ENCODE measurements at places on chromosomes 7 and 10.
A peak's percentile ranks its signal among the peaks of the same experiment; 100 is the strongest.

GRCh38 chr7:70585071-70585470 lies 546.9 kb upstream of the GALNT17 start:
- DNase-seq, result no peak

GRCh38 chr7:17651863-17652385 lies 288.4 kb downstream of the SNX13 start:
- DNase-seq, result peak; percentile 34

GRCh38 chr10:44293306-44293778 lies 91.6 kb downstream of the CXCL12 start:
- DNase-seq, result peak; percentile 37

DNA sequence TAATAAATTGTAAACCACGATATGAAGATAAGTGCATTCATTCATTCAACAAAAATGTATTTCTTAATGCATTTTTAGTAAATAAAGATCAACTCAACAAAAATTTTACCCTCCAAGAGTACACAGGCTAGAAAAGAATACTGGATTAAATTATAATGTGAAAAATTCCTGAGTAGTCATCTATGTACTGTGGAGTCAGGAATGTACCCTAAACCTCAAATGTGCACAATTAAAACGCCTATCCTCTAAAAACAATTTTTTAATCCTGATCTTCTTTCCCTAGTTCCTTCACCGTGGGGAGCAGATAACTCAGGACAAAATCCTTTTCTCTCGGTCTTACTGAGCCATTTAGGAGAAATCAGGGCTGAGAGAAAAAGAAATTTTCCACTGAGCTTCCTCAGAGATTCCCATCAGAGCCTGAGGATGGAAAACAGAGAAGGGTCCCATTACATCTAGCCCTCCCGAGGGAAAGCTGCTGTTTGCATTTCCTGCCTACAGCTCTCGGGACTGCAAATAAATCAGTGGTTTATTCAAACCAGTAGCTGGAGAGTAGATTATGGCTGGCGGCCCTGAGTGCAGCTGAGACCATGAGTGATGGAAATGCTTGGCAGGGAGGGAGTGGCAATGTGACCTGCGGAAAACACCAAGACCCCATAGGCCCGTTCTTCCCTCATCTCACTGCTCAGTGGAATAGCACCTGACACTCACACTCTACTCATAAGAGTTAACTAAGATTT lies 7.4 kb downstream of the TAS2R40 start:
- peak; percentile 49 for DNase-seq

GRCh38 chr10:99124376-99124775 lies 111.3 kb downstream of the HPSE2 start:
- DNase-seq, result no peak

- no peak for DNase-seq
These were observed 26.8 kb downstream of the MICU1 start for GRCh38 chr10:72598769-72599701.

DNA sequence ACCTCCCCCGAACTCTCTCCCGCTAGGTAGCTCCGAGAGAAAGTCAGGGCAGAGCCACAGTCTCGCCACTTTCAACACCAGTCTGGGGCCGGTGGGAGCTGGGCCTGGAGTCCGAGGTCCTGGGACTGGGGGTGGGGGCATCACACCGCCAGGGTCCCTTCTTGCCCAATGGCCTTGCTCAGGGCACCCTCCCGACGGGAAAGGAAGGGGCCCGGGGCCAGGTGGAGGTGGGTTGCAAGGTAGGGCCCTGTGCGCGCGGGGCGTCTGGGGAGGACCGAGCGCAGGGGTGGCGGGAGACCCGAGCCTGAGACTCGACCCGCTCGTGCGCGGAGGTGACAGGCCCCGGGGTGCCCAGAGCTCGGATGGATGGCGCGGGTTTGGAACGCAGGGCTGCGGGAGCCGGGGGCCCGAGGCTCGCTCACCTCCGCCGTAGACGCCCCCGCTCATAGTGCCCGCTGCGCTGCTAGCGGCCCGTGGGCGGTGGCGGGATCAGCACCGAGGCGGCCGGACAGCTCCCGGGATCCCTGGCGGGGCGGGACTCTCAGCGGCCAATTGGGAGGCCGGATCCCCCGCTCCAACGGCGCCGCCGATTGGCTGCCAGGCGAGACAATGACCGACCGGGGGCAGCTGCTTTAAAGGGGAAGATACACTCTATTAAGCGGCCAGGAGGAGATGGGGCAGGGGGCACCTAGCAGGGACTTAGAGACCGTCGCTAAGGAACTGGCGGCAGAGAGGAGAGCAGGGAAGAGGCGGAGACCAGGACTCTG lies at the start of gene ACTL6B:
Gene ACTL6B (minus strand): TSS at position 541 of the 767 bp plus-strand sequence. CDS start 94 bp downstream, at position 447.
- peak; percentile 95 for DNase-seq

GRCh38 chr7:96484091-96484490 lies 162.2 kb upstream of the SLC25A13 start:
- DNase-seq, result no peak

- DNase-seq, result no peak
These were observed 73.7 kb upstream of the PFKP start for GRCh38 chr10:2993636-2994035.

DNA sequence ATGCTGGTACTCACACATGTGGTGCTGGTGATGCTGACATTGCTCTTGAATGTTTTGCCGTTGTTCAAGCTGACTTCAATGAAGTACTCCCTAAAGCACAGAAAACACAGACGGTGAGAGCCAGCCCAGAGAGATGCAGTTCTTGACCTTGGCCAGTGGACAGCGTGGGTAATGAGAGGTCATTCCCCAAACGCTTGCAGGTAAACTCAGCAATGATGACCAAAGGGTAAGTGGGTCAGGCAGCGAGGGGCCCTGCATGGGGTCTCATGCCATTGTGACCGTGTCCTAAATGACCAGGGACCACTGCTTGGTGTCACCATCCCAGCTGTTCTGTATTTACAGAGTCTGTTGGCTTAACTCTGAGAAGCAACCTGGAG lies 32.8 kb upstream of the ANTXRL start:
- DNase-seq, result no peak

DNA sequence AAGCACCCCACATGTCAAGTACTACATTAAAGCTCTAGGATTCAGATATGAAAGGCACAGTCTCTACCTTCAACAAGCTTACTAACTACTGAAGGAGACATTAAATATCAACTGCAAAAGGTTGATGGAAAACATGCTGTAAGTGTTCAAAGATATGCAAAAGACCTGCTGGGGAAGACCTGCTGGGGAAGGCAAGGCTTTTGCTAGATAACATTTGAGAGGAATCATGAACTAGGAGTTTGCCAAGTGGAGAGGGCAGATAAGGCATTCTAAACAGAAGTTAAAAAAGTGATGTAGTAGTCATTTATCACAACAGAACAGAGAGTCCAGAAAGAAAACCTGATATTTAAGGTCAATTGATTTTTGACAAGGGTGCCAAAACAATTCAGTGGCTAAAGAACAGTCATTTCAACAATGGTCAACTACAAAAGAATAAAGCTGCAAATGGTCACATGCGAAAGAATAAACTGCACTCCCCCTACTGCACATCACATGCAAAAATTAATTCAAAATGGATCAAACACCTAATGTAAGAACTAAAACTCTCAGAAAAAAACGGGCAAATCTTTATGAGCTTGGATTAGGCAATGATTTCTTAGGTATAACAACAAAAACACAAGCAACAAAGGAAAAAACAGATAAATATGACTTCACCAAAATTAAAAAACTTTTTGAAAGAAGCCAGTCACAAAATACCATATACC lies 23.0 kb upstream of the MSS51 start:
- no peak for DNase-seq

GRCh38 chr7:43484678-43485395 lies 98.1 kb upstream of the STK17A start:
- DNase-seq, result no peak

GRCh38 chr7:150755473-150756099 lies 18.4 kb downstream of the GIMAP5 start:
- DNase-seq, result no peak

GRCh38 chr7:133359449-133359848 lies 106.6 kb downstream of the EXOC4 start:
- DNase-seq, result no peak

- DNase-seq, result no peak
These were observed 28.9 kb downstream of the ADAP1 start for GRCh38 chr7:925601-926000.
